ENCODE measurements at places on chromosomes 4 and X.

- no peaks in the 10 kb centered on the region for H3K36me3 ChIP-seq
- no peak for DNase-seq
- peaks cover 8% of the 10 kb centered on the region for H3K27me3 ChIP-seq
- H3K4me3 ChIP-seq = no peak overlapping the region
- no peaks in the 10 kb centered on the region for H3K4me1 ChIP-seq
- H3K27ac ChIP-seq = no peak overlapping the region
Observed at GRCh38 chr4:42167709-42168108, 15.3 kb upstream of the BEND4 start.

GRCh38 chr4:184695178-184695896, 38.6 kb downstream of the CENPU start:
- H3K27me3 ChIP-seq = no peaks in the 10 kb centered on the region
- H3K36me3 ChIP-seq = no peaks in the 10 kb centered on the region
- no peak for DNase-seq
- H3K4me1 ChIP-seq = no peaks in the 10 kb centered on the region
- H3K4me3 ChIP-seq = no peak overlapping the region

- no peak overlapping the region for H3K4me3 ChIP-seq
- no peaks in the 10 kb centered on the region for H3K27me3 ChIP-seq
- no peaks in the 10 kb centered on the region for H3K36me3 ChIP-seq
- no peak overlapping the region for H3K27ac ChIP-seq
- DNase-seq = no peak
- H3K4me1 ChIP-seq = no peaks in the 10 kb centered on the region
Observed at GRCh38 chr4:78601013-78601412, 49.4 kb downstream of the ANXA3 start.

DNA sequence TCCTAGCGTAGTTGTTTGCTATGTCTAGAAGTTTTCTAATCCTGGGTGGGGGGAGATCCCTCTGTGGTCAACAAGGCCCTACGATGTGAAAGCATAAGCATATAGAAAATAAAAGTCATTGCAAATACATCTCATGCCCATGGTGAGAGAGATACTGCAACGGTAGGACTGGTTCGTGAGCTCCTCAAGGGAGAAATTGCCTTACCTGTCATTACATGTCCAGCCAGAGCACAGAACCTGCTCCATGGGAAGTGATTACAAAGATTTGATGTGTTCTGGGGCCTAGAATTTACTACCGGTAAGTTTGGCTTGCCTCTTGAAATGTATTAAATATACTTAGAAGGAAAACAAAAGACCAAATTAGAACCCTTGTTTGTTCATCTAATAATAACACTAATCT, 60.9 kb upstream of the FAM47B start:
- no peaks in the 10 kb centered on the region for H3K36me3 ChIP-seq
- no peak for DNase-seq
- no peak overlapping the region for H3K27ac ChIP-seq
- no peaks in the 10 kb centered on the region for H3K4me1 ChIP-seq
- H3K27me3 ChIP-seq = no peaks in the 10 kb centered on the region

- H3K4me3 ChIP-seq = no peak overlapping the region
- no peak overlapping the region for H3K27ac ChIP-seq
- DNase-seq = no peak
- H3K36me3 ChIP-seq = no peaks in the 10 kb centered on the region
Observed at GRCh38 chrX:39043838-39044550, 242.7 kb downstream of the MID1IP1 start.

DNA sequence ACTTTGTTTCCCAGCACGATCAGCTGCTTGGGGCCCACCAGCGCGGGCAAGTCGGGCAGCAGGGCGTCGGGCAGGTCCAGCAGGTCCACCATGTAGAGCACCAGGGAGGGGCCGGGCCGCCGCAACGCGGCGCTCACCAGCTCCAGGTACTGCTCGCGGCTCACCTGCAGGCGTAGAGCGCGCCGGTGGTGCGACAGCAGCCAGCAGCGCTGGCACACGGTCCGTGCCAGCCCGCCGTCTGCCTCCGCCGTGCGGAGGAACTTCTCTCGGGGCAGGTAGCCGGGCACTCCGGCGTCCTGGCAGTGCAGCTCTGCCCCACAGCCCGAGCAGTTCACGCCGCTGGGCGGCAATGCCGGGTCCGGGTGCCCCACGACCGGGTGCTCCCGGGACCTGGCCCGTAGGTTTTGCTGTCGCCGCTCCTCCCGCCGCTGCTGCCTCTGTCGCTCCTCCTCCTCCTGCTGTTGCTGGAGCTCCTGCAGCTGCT, 527 bp downstream of the NOA1 start:
- peak overlapping the region; percentile 80 for H3K27ac ChIP-seq
- peak overlapping the region; percentile 98 for H3K4me3 ChIP-seq
- peak; percentile 32 for DNase-seq

DNA sequence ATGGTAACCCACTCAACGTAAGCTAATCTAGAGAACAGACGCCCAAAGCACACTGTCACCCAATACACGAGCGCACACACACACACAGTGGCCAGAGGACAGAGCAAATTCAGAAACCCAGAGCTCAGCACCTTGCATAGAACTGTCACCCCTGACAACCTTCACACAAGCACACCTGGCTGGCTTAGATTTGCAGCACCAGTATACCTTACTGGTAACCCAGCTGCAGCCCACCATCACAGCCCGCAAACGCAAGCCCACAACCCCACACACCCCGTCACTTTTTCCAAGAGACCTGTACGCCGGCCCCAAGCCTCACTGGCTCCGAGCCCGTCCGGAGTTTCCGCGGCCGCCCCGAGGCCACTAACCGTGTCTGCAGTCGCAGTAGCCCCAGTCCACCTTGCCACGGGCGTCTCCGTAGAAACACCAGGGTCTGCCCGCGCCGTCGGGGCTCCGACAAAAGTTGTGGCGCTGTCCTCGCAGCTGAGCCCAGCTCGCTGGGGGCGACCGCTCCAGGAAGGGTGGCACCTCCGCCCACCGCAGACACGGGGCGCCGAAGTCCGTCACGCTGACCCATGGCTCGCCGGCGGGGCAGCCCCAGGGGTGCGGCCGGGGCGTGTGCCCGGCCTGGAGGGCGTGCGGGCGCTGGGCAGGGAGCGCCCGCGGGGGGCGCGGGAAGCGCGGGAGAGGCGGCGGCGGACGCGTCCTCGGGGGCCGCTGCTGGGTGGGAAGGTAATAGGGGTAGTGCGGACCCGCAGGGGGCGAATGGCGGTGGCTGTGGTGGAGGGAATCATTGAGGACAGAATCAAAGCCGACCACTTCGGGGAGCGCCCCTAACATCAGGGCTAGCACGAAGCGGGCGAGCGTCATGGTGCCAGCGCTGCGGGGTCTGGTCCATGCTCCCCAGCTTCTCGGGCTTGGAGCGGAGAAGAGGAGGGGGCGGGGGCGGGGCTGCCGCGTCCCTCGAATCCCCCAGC, 664 bp downstream of the PRSS12 start:
- H3K4me3 ChIP-seq = peak overlapping the region; percentile 39
- DNase-seq = no peak
- H3K27ac ChIP-seq = no peak overlapping the region
- no peaks in the 10 kb centered on the region for H3K36me3 ChIP-seq
- H3K27me3 ChIP-seq = peaks cover 58% of the 10 kb centered on the region

DNA sequence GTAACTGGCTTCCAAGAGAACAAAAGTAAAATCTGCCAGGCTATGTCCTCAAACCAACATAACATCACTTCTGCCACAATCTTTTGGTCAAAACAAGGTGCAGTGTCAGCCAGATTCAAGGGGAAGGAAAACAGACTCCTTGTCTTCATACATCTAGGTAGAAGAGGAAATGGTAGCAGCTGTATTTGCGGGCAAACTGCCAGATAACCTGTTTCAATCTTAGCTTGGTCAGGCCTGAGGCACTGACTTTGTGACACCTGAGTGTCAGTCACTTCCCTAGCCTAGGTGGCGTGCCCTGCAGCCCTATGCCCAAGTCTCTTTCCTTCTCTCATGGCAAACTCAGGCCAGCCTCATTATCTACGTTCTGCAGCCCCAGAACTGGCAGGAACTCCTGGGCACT, 146.2 kb upstream of the JADE1 start:
- H3K4me3 ChIP-seq = no peak overlapping the region
- H3K4me1 ChIP-seq = peaks cover 7% of the 10 kb centered on the region
- H3K27ac ChIP-seq = no peak overlapping the region
- DNase-seq = peak; percentile 8
- no peaks in the 10 kb centered on the region for H3K36me3 ChIP-seq
- no peaks in the 10 kb centered on the region for H3K27me3 ChIP-seq

- no peak overlapping the region for H3K4me3 ChIP-seq
- H3K36me3 ChIP-seq = no peaks in the 10 kb centered on the region
- H3K27ac ChIP-seq = no peak overlapping the region
- DNase-seq = no peak
Observed at GRCh38 chrX:84223261-84223660, 35.3 kb upstream of the RPS6KA6 start.

GRCh38 chr4:54004463-54004862, 59.9 kb downstream of the CHIC2 start:
- no peak overlapping the region for H3K4me3 ChIP-seq
- H3K4me1 ChIP-seq = no peaks in the 10 kb centered on the region
- peaks cover 13% of the 10 kb centered on the region for H3K36me3 ChIP-seq

DNA sequence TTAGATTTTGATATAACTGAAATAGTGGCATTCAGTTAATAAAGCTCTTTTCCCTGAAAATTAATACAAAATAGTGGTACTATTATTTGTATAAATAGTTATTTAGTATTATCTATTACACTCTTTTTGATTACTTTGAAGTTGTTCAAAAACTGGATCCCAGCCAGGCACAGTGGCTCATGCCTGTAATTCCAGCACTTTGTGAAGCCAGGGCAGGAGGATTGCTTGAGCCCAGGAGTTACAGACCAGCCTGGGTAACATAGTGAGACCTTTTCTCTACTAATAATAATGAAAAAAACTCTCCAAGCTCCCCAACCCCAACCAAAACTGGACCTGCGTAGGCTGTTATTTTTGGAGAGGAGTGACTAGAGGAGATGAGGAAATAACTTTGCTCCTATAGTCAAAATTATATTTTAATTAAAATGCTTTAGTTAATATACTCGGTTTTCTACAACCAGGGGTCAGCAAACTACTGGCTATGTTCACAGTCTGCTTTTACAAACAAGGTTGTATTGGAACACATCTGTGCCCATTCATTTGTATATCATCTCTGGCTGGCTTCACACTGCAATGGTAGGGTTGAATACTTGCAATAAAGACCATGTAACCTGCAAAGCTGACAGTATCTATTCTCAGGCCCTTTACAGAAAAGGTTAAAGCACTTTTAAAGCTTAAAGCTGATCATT, 27.6 kb downstream of the GUCY1A1 start:
- H3K36me3 ChIP-seq = no peaks in the 10 kb centered on the region
- DNase-seq = no peak
- H3K4me1 ChIP-seq = no peaks in the 10 kb centered on the region

GRCh38 chr4:117699595-117699994, 334.7 kb upstream of the NDST3 start:
- DNase-seq = no peak
- H3K4me1 ChIP-seq = no peaks in the 10 kb centered on the region
- H3K36me3 ChIP-seq = no peaks in the 10 kb centered on the region
- no peaks in the 10 kb centered on the region for H3K27me3 ChIP-seq

- no peaks in the 10 kb centered on the region for H3K36me3 ChIP-seq
- peaks cover 15% of the 10 kb centered on the region for H3K4me1 ChIP-seq
- peak overlapping the region; percentile 30 for H3K27ac ChIP-seq
- H3K27me3 ChIP-seq = no peaks in the 10 kb centered on the region
- H3K4me3 ChIP-seq = no peak overlapping the region
- peak; percentile 11 for DNase-seq
Observed at GRCh38 chr4:37816006-37816405, 10.5 kb upstream of the PGM2 start.

DNA sequence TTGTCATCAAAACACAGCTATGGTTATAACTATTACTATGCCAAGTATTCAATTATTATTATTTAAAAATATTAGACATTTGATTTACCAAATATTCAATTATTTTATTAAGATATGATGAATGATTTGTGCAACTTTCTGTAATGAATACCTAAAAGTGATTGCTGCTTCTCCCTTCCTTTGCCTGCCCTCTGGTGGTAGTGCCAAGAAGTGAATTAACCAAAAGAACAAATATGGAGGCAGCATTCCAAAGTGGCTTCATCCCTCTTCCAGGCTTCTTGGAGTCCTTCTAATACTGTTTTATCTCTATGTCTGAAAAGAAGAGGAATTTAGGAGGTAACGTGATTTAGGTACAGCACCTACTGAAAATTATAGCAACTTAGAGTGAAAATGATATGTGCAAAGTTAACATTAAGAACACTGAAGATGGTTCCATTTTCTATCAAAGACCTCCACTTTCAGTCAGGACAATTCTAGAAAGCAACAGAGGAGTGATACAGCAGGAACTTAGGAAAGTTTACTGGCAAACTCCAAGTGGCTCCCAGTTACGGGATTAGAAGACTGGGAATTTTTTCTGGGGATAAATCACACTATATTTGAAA, 43.0 kb downstream of the ENPEP start:
- no peak overlapping the region for H3K4me3 ChIP-seq
- H3K27me3 ChIP-seq = no peaks in the 10 kb centered on the region
- H3K36me3 ChIP-seq = no peaks in the 10 kb centered on the region
- no peak for DNase-seq

DNA sequence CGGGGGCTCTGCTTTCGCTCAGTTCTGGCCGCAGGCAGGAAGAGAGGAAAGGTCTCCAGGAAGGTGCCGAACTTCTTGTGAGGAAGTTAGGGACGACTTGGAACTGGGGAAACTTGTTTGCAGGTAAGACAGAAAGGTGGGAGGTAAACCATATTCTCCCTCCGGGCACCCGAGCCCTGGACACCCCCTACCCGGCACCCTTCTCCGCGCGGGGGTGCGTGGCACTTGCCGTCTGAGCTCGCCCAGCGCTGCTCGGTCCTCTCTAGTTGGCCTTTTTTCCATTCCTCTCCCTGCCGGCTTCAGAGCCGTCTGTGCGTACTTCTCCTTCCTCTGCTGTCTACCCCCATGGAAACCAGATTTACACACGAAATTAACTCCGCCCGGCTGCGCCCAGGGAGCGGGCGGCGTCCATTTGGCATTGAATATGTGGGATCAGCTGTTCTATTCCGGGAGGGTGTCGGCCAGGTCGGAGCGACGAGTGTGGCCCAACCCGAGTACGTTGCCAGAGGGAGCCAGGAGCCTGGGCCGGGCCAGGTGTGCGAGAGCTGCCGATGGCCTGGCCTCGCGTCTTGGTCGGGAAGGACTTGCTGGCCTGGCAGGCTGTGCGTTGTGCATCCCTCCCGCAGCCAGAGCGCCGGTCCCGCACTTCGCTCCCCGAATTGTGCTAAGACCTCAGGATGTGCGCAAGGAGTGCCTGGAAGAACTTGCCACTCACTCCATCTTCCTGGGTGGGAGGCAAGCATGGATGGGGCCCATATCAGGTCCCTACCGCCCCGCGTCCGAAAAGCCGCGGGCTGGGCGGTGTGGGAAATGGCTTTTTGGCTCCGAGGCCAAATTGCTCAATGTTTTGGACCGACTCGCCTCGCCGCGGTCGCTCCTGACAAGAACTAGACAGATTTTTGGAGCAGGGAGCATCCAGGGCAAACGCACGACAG, 1.7 kb downstream of the PDGFRA start:
- H3K4me1 ChIP-seq = peaks cover 65% of the 10 kb centered on the region
- no peak overlapping the region for H3K27ac ChIP-seq
- no peak overlapping the region for H3K4me3 ChIP-seq
- peaks cover 86% of the 10 kb centered on the region for H3K27me3 ChIP-seq

GRCh38 chr4:7323461-7323871, 111.3 kb downstream of the PSAPL1 start:
- DNase-seq = no peak
- H3K27me3 ChIP-seq = peaks cover 40% of the 10 kb centered on the region
- H3K4me3 ChIP-seq = no peak overlapping the region
- H3K4me1 ChIP-seq = peaks cover 36% of the 10 kb centered on the region

- no peaks in the 10 kb centered on the region for H3K27me3 ChIP-seq
- DNase-seq = no peak
- H3K4me1 ChIP-seq = no peaks in the 10 kb centered on the region
- H3K36me3 ChIP-seq = no peaks in the 10 kb centered on the region
- H3K4me3 ChIP-seq = no peak overlapping the region
Observed at GRCh38 chrX:149230689-149231088, 274.4 kb downstream of the IDS start.

Measured in T-cell (primary cell).